ENCODE measurements at places on chromosomes 6 and 20.

DNA sequence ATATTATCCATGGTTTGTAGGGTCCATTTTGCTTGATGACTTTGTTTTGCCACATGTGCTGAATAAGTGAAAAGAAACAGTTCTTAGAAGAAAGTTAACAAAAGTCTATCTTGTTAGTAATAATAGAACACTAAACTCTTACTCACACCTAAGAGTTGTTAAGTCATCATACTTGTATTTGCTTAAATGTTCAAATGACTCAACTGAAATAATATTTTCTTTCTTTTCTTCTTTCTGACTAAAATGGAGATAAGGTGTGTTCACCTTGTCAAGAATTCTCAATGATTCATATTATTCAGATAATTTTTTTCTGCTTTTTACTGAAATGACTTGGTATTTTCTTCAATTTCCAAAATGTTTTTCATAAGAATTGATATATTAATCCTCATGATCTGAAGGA lies 327.2 kb downstream of the HTR1B start:
- no peak for DNase-seq

DNA sequence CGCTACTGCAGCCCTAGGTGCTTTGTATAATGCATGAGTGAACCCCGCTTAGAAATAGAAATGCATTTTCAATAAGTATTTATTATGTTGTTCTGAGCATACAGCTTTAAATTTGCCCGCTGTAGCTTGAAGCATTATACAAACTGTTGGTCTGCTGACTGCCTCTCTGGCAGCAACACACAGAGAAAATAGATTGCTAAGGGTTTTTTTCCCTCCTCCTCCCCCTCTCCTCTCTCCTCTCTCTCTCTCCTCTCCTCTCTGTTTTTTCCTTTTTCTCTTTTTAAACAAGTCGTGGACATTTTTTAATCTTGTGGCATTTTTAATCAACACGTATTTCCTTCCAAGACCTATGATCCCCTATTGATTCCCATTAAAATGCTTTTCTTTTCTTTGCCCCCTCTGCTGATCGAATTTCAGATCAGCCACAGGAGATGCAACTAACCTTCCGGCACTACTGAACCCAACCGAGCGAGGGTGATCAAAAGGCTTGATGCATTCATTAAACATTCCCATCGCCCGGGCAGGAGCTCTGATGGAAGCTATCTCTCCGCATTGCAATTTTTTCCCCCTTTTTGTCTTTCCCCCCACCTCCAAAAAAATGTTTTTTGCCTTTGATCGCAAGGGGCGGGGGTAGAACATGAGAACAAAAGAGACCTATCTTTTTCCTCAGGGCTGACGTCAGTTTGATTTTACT lies 90.7 kb upstream of the ARID1B start:
- DNase-seq: peak; percentile 23

DNA sequence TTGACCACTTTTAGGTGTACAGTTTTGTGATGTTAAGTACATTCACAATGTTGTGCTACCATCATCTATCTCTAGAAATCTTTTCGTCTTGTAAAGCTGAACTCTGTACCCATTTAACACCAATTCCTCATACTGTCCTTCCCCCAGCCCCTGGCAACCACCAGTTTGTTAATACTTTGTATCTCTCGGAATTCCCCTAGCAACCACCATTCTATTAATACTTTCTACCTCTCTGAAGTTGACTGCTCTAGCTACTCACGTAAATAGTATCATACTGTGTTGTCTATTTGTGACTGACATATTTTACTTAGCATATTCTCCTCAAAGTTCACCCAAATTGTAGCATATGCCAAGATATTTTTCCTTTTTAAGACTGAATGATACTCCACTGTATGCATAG lies 82.3 kb upstream of the CLDN20 start:
- no peak for DNase-seq

DNA sequence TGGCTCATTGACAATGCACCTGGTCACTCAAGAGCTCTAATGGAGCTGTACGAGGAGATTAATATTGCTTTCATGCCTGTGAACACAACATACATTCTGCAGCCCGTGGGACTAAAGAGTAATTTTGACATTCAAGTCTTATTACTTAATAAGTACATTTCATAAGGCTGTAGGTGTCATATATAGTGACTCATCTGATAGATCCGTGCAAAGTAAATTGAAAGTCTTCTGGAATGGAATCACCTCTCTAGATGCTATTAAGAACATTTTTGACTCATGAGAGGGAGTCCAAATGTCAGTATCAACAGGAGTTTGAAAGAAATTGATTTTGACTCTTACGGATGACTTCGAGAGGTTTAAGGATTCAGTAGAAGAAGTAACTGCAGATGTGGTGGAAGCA lies 267.9 kb downstream of the CLVS2 start:
- DNase-seq: no peak

GRCh38 chr6:149154261-149154821 lies 163.2 kb upstream of the TAB2 start:
- no peak for DNase-seq

GRCh38 chr6:128573036-128573435 lies 52.6 kb upstream of the PTPRK start:
- DNase-seq: no peak

DNA sequence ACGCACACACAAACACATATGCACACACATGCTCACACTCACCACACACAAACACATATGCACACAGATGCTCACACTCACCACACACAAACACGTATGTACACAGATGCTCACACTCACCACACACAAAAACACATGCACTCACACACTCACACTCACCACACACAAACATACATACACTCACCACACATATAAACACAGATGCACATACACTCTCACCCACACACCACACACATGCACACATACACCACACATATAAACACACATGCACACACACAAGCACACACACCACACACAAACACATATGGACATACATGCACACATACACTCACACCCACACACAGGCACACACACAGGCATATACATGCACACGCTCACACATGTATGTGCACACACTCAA lies 112.3 kb downstream of the ERMARD start:
- DNase-seq: no peak

GRCh38 chr6:135858931-135859330 lies 7.4 kb downstream of the PDE7B start:
- no peak for DNase-seq

DNA sequence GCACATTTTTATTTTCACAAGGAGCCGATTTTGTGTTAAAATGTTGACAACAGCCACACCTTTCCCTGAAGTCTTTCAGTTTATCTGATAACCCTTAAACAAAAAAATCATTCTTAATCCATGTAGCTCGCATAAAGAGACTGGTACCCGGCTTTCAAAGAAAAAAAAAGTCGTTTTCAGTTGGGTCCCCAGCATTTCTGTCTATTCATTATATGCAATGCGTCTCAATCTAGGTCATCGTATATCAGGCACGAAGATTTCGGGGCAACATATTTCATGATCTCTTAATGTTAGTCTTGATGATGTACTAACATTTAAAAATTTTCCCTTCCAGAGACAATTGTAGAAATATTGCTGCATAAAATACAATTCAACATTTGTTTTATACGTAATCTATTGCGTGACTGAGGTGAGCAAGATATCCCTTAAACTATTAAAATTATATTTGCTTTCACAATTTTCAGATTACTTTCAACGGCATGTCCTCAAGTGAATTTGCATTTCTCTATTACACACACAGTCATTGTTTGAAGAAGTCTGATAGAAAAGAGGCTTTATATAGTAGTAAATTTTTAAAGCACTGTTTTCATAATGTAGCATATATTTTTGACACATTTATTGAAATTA lies 2.9 kb upstream of the TUBB2B start:
- DNase-seq: no peak

- DNase-seq: no peak
Observed at GRCh38 chr6:70130865-70131264, 172.0 kb downstream of the COL9A1 start.

DNA sequence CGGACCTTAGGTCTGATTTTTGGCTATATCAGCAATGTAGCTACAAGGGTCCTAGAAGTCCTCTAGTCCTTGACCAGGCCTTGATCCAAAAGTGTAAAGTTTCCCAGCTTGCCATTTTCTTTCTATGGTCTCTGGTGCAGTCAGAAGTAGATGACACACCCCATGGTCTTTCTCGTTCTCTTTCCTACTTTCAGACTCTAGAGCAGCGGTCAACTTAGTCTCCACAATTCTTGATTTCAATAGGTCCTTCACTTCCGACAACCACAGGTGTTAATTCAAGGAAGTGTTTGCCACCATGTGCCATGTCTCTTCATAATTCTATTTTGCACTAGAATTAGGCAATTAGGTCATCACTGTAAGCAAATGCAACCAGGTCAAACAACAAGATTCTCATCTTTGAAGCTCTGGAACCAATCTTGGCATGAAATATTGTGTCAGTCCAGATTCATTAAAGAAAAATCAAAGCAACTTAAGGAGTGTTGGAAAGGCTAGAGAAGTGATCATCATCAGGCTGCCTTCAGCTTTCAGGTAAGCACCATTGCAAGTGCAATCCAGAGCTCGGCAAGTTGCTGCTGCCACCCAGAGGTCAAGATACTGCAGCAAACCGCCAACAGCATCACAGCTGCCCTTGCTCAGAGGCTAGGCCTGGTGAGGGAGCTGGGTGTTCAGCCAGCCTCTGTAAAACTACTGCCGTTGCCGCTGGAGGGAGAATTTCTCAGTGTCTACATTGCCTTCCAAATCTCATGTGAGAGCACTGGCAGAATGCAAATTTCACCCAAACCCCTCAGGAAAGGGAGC lies 5.6 kb upstream of the SYNE1 start:
- peak; percentile 32 for DNase-seq

- no peak for DNase-seq
Observed at GRCh38 chr6:128595544-128595943, 75.1 kb upstream of the PTPRK start.

- DNase-seq: no peak
Observed at GRCh38 chr20:18263723-18264122, 24.6 kb upstream of the ZNF133 start.

DNA sequence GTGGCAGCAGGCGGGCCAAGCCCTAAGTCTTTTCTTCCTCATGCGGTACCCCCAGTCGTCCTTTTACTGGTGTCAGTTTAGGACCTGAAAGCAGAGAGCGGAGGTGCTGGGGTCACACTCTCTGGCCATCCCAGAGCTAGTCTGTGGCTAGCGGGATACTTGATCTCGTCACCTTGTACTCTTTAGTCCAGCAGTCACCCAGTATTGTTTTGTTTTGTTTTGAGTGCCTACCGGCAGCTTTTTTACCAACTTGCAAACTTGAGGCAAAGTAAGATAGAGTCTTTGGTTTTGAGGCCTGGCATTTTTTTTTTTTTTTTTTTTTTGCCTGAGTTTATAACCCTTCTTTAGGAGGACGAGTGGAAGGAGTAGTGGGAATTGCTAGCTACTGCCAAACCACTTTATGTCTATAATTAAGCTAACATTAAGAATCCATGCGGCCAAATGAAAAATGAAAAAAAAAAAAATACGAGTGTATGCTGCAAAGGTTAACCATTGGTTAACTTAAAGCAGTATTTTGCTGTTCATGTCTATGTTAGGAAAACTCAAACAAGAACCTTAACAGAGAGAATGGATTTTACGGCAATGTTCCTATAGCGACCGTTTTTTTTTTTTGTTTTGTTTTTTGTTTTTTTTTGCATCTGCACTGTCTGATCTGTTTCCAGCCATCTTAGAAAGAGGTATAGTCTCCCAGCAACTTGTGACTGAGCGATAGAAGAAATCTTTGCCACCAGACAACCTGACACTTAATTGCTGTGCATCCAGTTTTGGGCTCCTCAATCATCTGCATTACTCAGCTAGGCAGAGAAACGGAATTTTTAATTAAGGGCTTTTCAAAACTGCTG lies 56.9 kb downstream of the FAM217A start:
- no peak for DNase-seq

DNA sequence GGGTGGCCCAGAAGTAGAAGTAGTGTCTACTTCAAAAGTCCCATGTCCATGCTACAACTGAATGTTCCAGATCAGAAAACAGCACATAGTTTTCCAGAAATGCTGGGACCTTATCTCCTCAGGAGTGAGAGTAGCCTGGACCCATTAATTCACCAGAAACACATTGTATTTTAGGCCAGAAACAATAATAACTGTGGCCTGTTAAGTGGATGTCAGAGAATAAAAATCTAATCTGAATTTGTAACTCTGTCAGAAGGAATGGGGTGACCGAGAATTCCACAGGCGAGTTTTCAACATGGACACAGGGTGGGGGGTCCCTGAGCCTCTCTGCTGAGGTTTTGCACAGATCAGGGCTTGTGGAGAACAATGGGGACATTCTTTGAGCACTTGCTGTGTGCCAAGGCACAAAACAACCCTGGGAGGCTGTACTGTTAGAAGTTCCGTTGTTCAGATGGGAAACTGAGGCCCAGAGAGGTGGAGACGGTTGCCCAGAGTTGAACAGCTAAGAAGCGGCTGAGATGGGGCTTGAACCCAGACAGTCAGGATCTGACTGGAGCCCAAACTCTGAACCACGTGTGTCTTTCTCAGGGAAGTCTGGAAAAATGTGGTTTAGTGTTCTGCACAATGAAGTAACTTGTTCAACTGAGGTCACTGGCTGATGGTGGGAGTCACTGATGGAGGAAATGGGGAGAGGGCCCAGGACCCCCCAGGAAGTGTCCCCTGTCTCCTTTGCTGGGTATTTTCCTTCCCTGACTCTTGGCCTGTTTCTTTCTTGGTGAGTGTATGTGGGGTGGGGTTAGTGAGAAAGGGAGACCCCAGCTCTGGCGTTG lies 44.2 kb downstream of the SNAI1 start:
- DNase-seq: no peak

DNA sequence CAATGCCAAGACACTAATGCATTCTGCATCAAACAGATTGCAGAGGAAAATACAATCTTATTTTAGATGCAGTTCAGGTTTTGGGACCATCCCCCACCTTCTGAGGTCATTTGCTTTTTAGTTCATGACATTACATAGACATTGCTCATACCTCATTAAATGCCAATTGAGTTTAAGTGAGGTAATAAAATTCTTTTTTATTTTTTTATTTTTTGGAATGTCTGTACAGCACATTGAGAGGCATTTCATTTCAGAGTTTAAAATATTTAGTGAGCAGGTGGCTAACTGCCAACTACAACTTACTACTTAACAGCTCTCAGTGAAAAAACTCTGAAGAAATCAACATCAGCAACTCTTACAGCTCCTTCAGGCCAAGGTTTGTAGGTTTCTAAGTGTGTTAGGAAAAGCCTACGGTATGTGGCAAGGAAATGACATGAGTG lies 482.2 kb upstream of the RNF217 start:
- DNase-seq: no peak
